ENCODE measurements at places on chromosomes 16 and 17.

GRCh38 chr17:70137451-70138230, 31.7 kb upstream of the KCNJ2 start:
- no peak for DNase-seq

- no peak for DNase-seq
Observed at GRCh38 chr16:23924128-23924527, 88.3 kb downstream of the PRKCB start.

GRCh38 chr17:1031711-1032110, 34.8 kb downstream of the TIMM22 start:
- DNase-seq: no peak

- no peak for DNase-seq
Observed at GRCh38 chr17:62907961-62908360, 58.1 kb upstream of the TANC2 start.

DNA sequence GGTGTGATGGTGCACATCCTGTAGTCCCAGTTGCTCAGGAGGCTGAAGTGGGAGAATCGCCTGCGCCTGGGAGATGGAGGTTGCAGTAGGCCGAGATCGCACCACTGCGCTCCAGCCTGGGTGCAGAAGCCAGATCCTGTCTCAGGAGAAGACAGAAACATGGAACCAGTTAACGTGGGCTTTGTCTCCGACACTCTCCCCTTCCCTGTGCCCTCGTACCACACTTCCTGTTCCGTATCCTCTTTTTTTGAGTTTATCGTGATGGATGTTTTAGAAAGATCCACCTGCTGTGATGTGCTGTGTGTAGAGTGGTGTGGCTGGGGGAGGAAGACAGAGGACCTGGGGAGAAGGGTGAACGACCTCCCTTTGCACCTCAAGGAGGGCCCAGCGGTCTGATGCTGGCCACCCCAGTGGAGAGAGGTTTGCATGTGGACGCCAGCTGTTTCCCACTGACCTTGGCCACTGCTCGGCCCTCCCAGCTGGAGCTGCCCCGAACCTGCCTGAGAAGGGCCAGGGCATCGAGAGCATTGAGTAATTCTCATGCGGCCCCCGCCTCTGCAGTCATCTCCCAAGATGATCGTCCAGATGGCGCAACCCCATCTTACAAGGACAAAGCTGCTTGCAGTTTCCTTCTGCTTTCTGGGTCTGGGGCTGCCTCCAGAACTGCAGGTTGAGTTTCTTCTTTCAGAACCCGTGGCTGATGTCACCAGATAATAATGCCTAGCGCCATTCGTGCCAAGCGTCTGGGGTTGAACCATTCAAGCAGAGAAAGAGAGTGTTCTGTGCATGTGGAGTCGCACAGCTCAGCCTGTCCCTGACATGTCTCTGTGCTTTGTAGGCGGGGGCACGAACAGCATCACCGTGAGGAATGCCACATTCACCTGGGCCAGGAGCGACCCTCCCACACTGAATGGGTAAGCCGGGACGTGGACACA, 126.3 kb downstream of the ABCC1 start:
- DNase-seq: no peak

- DNase-seq: no peak
Observed at GRCh38 chr16:81925016-81925415, 86.3 kb downstream of the SDR42E1 start.

DNA sequence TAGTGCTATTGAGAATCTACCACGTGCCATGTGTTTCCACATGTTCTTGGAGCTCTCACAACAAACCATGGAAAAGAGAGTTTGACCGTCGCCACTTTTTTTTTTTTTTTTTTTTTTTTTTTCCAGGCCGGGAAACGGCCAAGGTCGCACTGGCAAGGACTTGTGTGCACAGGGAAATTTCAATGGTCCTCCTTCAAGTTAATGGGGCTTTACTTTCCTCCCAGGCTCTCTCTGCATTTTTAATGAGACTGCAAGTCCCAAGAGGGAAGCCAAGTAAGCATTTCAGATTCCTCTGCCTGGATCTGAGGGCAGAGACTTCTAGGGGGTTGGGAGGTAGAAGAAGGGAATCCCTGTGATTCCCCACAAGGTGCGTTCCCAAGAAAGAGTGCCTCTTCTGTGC, 94.7 kb upstream of the MPHOSPH6 start:
- DNase-seq: no peak

DNA sequence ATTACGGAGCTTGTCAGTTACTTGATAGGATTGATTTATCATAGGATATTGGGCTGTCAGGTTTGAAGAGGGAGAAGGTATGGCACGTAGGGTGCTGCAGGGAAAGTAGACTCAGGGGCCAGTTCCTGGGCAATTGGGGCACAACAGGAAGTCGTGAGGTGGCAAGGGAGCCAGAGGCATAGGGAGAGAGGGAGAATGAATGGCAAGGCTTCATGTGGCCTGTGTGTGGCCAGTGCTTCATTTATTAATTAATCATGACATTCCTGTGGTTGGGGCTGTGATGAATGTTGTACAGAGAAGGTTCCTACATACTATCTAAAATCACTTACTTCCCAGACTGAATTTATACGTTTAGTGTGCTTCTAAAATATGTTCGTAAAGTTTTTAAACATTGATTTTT, 19.3 kb downstream of the MFSD11 start:
- no peak for DNase-seq

DNA sequence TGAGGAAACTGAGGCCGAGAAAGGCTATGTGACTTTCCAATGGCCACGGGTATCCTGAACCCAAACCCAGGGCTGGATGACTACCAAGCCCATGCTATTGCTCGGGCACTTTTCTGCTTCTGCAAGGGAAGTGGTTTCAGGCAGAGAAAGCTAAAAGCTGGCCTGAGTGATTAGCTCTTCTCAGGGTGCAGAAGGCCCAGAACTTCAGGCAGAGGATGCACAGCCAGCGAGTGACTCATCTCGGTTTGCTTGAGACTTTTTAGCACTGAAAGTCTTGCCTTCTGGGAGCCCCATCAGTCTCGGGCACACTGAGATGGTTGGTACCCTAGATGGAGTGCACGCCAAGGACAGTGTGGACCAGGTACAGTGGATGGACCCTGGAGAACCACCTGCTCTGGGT, 129.5 kb upstream of the SDK2 start:
- no peak for DNase-seq

DNA sequence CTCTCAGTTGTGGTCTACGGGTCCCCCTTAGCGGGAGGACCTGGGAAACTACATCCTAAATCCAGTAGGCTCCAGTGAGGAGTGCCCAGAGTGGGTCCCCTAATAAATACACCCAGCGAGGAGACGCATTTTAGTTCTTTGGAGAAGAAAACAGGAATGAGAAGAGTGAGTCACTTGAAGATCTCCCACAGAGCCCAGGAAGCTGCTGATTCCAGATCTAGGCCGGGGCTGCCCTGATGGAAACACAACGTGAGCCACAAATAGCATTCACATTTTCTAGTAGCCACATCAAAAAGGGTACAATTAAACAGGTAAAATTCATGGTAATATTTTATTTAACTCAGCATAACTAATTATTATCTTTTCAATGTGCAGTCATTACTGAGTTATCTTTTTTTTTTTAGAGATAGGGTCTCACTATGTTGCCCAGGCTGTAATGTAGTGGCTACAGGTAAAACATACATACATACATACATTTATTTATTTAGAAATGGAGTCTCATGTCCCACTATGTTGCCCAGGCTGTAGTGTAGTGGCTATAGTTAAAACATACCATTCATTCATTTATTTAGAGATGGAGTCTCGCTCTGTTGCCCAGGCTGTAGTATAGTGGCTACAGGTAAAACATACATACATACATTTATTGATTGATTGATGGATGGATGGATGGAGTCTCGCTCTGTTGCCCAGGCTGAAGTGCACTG, 21.5 kb downstream of the FBXO31 start:
- no peak for DNase-seq

- DNase-seq: no peak
Observed at GRCh38 chr17:7610641-7611040, 4.1 kb downstream of the FXR2 start.

DNA sequence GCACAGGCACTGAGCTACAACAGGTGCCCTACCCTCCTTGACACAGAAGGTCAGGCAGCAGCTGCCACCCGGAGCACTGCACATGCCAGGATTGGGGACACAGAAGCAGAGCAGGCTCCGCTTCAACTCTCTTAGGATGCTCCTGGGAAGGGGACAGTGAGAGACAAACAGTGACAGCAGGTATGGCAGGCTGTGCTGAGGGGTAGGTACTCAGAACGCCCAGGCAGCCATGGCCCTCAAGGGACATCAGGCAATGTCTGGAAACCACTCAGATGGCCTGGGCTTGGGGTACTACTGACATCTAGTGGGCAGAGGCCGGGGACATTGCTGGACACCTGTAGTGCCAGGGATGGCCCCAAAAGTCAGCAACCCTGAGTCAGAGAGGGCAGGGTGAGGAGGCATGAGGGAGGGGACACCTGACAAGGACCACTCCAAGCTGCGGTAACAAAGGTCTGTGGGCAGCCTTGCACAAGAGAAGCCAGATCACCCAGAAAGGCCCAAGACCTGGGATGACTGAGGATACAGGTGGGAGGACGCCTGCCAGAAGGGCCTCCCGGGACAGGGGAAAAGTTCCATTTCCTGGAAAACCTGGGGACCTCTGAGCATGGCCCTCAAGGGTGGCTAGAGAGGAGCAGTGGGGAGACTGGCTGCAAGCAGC, 21.2 kb downstream of the PEMT start:
- DNase-seq: no peak

DNA sequence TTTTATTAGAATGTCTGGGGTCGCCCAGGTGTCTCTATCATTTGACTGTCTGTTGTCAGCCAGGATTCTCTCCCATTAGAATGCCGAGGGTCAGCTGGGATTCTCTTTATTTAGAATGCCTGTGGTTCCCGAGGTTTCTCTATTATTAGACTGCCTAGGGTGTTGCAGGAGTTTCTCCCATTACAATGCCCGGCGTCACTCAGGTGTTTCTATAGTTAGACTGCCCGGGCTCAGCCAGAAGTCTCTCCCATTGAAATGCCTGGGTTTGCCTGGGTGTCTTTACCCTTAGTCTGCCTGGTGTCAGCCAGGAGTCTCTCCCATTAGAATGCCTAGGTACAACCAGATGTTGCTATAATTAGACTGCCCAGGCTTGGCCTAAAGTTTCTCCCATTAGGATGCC, 2252.0 kb downstream of the TP53TG3F start:
- DNase-seq: no peak

DNA sequence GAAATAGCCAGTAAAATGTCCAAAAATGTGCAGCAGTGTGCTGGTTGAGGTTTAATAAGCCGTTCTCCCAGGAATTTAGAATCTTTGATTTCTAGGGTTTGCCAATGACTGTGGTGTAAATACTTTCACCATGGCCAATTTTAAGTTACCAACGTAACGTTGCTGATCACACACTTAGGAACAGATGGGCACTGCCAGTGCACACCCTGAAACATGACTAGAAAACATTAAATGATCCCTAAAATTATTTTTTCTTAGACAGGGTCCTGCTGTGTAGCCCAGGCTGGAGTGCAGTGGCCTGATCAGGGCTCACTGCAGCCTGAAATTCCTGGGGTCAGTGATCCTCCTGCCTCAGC, 3.2 kb downstream of the CA5A start:
- DNase-seq: no peak

DNA sequence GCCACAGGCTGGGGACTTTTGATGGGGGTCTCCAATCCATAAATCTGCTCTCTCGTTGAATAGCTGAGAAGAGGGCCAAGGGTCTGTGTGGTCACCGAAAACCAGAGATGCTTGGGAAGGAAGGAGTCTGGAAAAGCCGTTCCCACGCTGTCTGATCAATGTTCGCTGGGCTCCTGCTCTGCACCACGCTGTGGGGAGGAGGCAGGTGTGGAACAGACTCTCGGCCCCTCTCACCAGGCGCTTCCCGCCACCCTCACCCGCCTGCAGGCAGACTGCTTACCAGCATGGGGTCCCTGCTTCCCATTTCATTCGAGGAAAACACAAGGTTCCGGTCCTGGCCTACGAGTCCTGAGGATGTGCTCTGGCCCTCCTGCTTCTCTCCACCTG, 702 bp upstream of the ALDH3A1 start:
- DNase-seq: no peak

GRCh38 chr17:82980632-82981031, 98.8 kb upstream of the METRNL start:
- no peak for DNase-seq

DNA sequence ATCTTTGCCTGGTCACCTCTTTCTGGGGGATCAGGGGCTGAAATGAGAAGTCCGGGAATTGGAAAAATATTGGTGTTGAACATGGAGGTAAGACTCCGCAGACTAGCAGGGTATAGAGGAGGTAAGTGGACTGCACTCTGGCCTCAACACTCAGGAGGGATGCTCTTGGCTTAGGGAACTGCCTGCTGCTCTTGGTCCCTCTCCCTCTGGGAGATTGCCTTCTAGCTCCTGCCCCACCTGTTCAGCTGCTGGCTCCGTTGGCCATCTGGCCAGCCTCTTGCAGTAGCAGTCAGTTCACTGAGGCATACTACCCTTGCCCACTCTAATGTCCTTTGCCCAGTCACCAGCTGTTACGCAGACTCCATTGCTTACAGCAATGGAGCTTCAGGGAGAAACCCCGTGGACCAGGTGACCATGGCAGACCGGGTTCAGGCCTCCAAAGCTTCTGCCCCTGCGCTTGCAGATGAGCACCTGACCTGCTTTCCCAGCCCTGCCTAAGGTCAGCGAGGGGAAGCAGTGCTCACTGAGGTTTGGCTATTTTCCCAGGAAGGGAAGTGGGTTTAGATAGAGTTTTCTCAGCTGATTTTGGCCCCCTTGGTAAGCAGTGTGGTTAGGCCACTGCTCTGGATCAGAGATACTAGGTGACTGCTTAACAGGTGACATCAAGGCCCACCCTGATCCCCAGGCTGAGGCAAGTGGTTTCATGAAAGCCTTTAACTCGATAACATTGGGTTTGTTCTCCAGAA, 11.9 kb downstream of the CDK5RAP3 start:
- no peak for DNase-seq

- no peak for DNase-seq
Observed at GRCh38 chr16:47667956-47668355, 206.8 kb downstream of the PHKB start.

GRCh38 chr16:28140788-28141618, 70.8 kb downstream of the XPO6 start:
- DNase-seq: peak; percentile 47

DNA sequence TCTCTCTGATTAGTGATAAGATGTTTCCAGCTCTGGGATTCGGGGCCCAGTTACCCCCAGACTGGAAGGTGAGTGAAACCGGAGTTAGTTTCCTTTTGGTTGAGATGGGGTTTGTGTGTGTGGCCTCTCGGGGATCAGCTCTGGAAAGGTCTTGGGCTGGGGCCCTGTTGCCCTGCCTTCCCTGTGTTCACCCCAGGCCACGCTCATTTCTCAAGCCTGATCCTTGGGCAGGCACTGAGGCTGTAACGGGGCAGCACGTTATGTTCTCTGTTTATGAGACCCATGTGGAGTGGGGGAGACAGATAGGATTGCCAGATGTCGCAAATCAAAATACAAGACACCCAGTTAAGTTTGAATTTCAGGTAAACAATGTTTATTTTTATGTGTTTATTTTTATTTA, 35.5 kb downstream of the CPNE2 start:
- DNase-seq: no peak

GRCh38 chr16:50278251-50278650, 11.9 kb downstream of the ADCY7 start:
- DNase-seq: no peak

Measured in stimulated activated naive CD4-positive, alpha-beta T cell treated with Interleukin-2 at 50 U/mL for 16 hours (primary cell).